ENCODE measurements at places on chromosomes 12 and 14. TPM values are rescaled to one million over a fixed set of nuclear protein-coding genes. Genes with fewer than 3 reads are reported as not detected.

The WNK1 gene
- total RNA-seq, result 219 TPM

The MIP gene
- total RNA-seq, result not detected

DNA sequence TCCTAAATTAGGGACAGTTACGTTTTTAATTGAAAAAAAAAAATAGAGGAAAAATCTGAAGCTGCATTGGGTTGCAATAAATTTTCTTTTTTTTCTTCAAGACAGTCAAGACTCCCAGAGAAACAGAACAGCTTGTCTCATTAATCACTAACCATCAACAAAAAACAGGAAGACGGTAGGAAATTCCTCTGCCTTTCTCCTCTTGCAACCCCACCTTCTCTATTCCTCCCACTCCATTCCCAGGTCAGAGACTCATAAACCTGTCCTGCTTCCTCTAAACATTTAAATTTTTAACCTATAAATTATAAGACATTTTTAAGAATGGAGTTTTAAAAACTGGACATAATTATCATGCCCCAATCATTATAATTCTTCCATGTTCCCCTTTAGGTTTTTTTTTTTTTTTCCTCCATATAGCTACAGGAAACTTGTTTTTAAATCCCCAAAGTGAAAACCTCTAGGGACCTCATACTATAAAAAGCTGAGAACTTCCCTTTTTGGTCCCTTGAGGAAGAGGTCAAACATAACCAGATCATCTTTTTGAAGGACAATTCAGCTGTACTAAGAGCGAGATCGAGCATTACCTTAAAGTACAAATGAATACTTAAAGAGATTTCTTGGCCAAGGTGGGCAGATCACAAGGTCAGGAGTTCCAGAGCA is 36.0 kb downstream of the CPM start:
- H3K27me3 ChIP-seq, result no peaks in the 10 kb centered on the region
- no peaks in the 10 kb centered on the region for H3K4me1 ChIP-seq
- no peaks in the 10 kb centered on the region for H3K36me3 ChIP-seq
- no peak for DNase-seq

The TEX22 gene
- 0.33 TPM for total RNA-seq

- no peak overlapping the region for H3K27ac ChIP-seq
- no peak overlapping the region for H3K4me3 ChIP-seq
- H3K4me1 ChIP-seq, result no peaks in the 10 kb centered on the region
Measured at GRCh38 chr14:51554339-51554920, 97.3 kb upstream of the FRMD6 start.

DNA sequence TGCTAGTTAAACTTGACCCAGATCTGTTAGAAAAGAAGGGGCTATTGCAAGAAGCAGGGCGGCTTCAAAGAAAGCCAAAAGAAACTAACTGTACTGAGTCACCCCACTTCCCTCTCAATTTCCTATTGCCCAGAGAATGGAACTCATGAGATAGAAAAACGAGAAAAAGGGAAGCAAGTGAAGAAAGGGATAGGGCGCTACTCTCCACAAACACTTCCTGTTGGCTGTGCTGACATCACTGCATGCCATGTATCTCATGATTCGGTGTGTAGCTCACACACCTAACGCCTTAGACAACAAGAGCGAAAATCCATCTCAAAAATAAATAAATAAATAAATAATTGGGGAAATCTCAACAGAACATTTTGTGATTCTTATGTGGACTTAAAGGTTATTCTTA is 13.0 kb upstream of the P2RX4 start:
- no peaks in the 10 kb centered on the region for H3K27me3 ChIP-seq
- peaks cover 13% of the 10 kb centered on the region for H3K4me1 ChIP-seq
- no peaks in the 10 kb centered on the region for H3K36me3 ChIP-seq
- peak overlapping the region; percentile 15 for H3K27ac ChIP-seq

- DNase-seq, result no peak
- no peak overlapping the region for H3K27ac ChIP-seq
- H3K4me3 ChIP-seq, result no peak overlapping the region
- no peaks in the 10 kb centered on the region for H3K27me3 ChIP-seq
- H3K4me1 ChIP-seq, result no peaks in the 10 kb centered on the region
- H3K36me3 ChIP-seq, result no peaks in the 10 kb centered on the region
Measured at GRCh38 chr12:25705261-25705660, 152.2 kb upstream of the LMNTD1 start.

- no peak for DNase-seq
- peak overlapping the region; percentile 9 for H3K27ac ChIP-seq
- H3K36me3 ChIP-seq, result no peaks in the 10 kb centered on the region
- H3K4me1 ChIP-seq, result no peaks in the 10 kb centered on the region
- H3K4me3 ChIP-seq, result no peak overlapping the region
- H3K27me3 ChIP-seq, result no peaks in the 10 kb centered on the region
Measured at GRCh38 chr14:53715193-53715721, 241.4 kb downstream of the BMP4 start.

DNA sequence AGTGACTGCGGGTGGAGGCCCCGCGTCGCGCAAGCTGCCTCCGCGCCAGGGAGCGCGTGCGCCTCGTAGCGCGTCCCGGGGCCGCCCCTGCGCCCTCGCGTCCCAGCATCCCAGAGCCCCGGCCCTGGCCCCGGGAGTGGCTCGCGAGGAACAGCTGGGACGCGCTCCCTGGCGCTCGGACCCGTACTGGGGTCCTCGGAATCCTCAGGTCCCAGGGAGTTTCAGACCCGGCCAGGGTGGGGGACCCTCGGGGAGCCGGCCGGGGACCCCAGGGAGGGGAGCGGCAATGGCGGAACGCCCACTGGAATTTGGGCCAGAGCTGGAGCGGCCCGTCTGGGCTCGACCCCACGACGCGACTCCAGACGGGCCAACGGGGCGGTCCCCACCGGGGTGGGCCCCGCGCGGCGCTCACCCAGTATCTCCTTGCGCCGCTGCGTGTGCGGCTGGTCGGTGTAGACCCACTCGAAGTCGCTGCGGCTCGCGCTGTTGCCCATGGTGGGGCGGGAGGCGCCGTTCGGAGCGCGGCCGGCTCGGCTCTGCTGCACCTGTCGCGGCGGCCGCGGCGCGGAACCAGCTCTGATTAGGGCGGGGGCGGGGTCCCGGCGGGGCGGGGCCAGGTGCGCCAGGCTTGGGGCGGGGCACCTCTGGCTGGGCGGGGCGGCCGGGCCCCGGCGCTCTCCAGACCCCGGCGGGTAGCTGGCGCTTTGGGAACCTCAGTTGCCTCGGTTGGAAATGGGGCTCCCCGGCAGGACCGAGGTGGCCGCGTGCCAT is at the start of gene DEGS2:
TSS of gene DEGS2 (minus strand) at position 552 of the 771 bp plus-strand sequence. CDS start at position 494, 58 bp downstream.
- H3K36me3 ChIP-seq, result no peaks in the 10 kb centered on the region
- H3K27me3 ChIP-seq, result peaks cover 46% of the 10 kb centered on the region
- peaks cover 35% of the 10 kb centered on the region for H3K4me1 ChIP-seq

The TMEM233 gene
- total RNA-seq, result 0.74 TPM

- no peak overlapping the region for H3K4me3 ChIP-seq
- H3K36me3 ChIP-seq, result peaks cover 3% of the 10 kb centered on the region
- no peaks in the 10 kb centered on the region for H3K27me3 ChIP-seq
- H3K27ac ChIP-seq, result no peak overlapping the region
- no peaks in the 10 kb centered on the region for H3K4me1 ChIP-seq
Measured at GRCh38 chr12:98543701-98544100, 28.3 kb downstream of the TMPO start.

DNA sequence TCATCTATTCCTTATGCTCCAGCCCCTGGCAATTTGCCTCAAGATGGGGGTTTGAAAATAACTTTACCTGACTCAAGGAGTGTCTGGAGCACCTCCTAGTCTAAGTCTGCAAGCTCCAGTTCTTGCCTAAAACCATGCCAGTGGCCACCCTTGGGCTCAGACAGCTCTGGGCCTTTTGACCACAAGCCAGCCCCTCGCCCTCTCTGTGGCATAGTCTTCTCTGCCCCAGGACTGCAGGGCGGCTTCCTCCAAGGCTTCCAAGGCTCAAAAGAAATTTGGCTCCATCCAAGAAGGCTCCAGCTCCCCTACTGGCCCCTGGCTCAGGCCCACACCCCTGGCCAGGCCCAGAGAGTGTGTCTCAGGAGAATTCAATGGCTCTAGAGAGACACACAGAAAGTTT is 14.8 kb downstream of the ACVRL1 start:
- H3K27ac ChIP-seq, result peak overlapping the region; percentile 75
- peaks cover 60% of the 10 kb centered on the region for H3K4me1 ChIP-seq
- no peak overlapping the region for H3K4me3 ChIP-seq
- no peaks in the 10 kb centered on the region for H3K27me3 ChIP-seq
- H3K36me3 ChIP-seq, result peaks cover 8% of the 10 kb centered on the region

GRCh38 chr12:104957719-104958000 is 430 bp downstream of the SLC41A2 start:
- H3K36me3 ChIP-seq, result no peaks in the 10 kb centered on the region
- DNase-seq, result no peak
- H3K4me1 ChIP-seq, result peaks cover 27% of the 10 kb centered on the region
- peak overlapping the region; percentile 74 for H3K27ac ChIP-seq
- H3K27me3 ChIP-seq, result no peaks in the 10 kb centered on the region
- peak overlapping the region; percentile 75 for H3K4me3 ChIP-seq

The ZDHHC22 gene
- total RNA-seq, result not detected

DNA sequence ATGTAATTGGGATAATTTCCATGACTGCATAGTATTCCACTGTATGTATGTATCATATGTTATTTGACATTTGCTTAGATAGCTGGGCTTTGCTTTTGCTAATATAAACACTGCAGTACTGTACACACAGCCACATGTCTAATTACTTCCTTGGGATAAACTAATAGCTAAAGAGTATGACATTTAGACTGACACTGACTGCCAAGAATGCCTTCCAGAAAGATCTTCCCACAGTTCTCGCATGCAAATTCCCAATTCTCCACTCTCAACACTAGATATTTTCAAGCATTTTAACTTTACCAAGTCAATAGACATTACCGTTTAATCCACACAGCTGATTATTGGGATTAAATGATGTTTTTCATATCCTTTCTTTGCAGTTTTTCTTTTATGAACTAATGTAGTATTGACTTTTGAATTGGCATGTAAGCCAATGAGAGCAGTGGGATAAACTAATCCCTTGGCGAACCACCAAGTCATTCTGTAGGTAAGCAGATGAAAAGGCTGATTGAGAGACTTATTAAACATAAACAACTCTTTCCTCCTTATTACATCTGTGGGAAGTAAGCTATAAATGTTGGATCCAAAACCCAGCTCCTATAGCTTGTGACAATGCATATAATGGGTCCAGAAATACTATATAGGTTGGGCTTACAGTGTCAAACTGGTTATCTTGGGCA is 55.5 kb downstream of the STON2 start:
- no peaks in the 10 kb centered on the region for H3K27me3 ChIP-seq
- no peak overlapping the region for H3K4me3 ChIP-seq
- no peak for DNase-seq
- H3K4me1 ChIP-seq, result no peaks in the 10 kb centered on the region
- no peaks in the 10 kb centered on the region for H3K36me3 ChIP-seq
- no peak overlapping the region for H3K27ac ChIP-seq

GRCh38 chr14:73842201-73842600 is 9.4 kb upstream of the PTGR2 start:
- DNase-seq, result no peak
- no peak overlapping the region for H3K27ac ChIP-seq
- no peaks in the 10 kb centered on the region for H3K36me3 ChIP-seq
- no peaks in the 10 kb centered on the region for H3K4me1 ChIP-seq
- no peaks in the 10 kb centered on the region for H3K27me3 ChIP-seq

DNA sequence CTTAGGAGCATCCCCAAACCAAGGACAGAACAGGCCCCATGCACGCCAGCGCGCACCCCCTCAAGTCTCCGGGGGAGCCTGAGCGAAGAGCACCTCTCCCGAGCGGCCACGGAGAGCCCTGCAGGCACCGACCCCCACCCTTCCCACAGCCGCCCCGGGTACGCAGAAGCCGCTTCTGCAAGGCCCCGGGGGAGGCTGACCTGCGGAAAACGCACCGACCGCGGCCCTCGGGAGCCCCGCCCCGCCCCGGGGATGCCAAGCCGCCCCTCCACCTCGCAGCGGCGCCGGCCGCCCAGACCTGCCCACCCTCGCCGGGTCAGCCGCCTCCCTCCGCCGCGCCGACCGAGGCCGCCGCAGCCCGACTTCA is 385 bp downstream of the CAPRIN2 start:
- peaks cover 9% of the 10 kb centered on the region for H3K4me1 ChIP-seq
- H3K27me3 ChIP-seq, result no peaks in the 10 kb centered on the region
- H3K27ac ChIP-seq, result peak overlapping the region; percentile 87

The MUCL1 gene
- total RNA-seq, result not detected

The KRT71 gene
- not detected for total RNA-seq

Data from spleen (tissue), 13 donors.